ENCODE measurements at places on chromosomes 16 and 17.

DNA sequence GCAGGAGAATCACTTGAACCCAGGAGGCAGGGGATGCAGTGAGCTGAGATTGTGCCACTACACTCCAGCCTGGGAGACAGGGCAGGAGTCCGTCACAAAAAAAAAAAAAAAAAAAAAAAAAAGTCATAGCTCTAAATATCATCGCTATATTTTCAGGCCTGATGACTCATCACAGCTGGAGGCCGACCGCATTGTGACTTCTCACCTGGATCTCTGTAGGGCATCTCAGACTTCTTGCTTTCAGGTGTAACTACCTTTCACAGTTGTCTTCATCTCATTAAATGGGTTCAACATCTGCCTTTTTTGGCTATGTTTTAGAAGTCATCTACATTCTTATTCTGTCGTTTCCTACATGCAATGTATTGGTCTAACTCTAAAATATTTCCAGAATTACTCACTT, 353.1 kb upstream of the MON1B start:
- no peak for DNase-seq

GRCh38 chr16:87964049-87964659, 12.9 kb downstream of the BANP start:
- DNase-seq: no peak

- DNase-seq: no peak
These were observed 37.3 kb upstream of the ELAC2 start for GRCh38 chr17:13055131-13055530.

DNA sequence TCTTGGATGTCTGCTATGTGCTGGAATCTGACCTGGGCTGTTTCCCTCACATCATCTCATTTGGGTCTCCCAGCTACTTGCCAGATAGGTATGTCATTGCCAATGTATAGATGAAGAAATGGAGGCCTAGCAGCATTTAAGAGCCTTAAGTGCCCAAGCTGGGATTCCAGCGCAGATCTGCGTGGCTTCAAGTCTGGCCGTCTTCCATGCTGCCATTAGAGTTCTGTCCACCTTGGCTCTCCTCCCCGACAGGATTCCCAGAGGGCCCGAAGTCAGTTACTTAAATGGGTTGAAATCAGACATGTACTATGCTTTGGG, 33.0 kb upstream of the CCR7 start:
- no peak for DNase-seq

- no peak for DNase-seq
These were observed 190.0 kb upstream of the CIBAR2 start for GRCh38 chr16:85302018-85302847.

DNA sequence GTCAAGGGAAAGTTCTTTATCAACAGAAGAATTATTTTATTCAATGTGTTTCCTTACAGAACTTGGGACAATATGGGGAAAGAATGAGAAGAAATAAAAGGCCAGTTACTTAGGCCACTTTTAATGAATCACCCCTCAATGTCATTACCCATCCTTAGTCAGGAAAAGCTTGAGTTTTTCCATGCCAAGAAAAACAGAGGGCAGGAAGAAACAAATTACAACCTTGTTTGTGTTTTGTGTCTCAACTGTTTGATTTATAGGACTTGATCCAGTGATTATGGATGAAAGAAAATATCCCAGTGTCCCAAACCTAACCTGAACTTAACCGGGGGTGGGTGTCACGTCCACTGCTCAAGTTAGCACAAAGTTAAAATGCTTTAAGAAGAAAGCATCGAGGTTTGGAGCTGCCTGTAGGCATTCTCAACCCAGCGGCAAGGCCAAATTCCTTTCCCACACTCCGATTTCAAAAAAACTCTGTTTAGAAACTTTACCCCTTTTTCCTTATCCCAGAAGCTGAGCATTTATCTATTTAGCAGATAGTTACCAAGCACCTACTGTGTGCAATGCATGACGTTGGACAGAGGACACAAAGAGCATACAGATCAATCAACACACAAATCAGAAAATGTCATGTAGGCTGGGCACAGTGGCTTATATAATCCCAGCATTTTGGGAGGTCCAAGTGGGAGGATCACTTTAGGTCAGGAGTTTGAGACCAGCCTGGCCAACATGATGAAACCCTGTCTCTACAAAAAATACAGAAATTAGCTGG, 14.0 kb upstream of the CYB5B start:
- no peak for DNase-seq

DNA sequence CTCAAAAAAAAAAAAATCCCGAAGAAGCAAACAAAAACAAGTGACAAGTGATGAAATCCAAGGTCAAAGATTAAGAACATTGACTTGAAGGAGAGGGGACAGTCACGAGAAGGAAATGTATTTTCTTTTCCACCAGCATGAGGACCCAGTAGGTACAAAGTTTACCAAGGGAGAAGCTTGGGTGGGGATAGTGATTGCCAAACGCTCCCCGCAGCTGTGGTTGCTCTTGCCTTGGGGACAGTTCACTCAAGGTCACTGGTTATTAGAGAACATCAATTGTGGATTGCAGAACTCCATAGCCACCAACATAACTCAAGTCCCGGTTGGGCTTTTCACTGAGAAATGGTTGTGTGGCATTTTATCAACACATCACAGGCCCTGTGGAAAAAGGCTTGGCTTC, 27.0 kb downstream of the RSL1D1 start:
- DNase-seq: no peak

GRCh38 chr16:71499775-71500364, 10.7 kb upstream of the ZNF19 start:
- no peak for DNase-seq

- DNase-seq: no peak
These were observed 41.1 kb upstream of the TANGO6 start for GRCh38 chr16:68802190-68802589.

GRCh38 chr16:57991551-57992059, 8.9 kb downstream of the ZNF319 start:
- no peak for DNase-seq

DNA sequence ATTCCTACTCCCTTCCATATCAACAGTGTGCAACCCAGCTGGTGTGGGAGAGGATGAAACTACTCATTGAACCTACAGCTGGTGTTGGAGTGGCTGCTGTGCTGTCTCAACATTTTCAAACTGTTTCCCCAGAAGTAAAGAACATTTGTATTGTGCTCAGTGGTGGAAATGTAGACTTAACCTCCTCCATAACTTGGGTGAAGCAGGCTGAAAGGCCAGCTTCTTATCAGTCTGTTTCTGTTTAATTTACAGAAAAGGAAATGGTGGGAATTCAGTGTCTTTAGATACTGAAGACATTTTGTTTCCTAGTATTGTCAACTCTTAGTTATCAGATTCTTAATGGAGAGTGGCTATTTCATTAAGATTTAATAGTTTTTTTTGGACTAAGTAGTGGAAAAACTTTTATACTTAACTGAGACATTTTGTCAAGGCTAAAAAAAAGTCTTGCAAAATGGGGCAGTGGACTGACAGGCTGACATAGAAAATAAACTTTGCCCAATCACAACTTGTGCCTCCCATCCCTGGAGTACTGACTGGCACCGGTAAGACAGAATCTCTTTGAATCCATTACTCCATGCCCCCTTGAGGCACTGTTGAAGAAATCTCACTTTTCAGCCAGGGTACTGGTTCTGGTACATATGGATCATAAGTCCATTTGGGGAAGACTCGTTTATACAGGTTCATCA, 12.5 kb downstream of the TSR1 start:
- DNase-seq: no peak

DNA sequence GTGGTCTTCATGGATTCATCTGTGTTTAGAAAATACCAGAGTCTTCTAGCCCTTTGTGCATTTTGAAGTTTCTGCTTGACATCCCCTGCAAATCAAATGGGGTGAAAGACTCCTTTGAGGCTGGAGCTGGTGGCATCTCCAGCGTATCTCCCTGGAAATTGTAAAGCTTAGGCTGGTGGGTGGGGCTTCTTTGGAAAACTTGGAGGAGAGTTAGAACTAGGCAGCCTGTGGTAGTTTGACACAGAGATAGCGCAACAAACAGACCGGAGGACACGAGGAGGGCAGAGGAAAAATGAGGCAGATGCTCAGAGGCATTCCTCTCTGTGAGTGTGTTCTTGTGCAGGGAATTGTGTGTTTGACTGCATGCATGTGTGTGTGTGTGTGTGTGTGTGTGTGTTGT, 116.3 kb downstream of the IRX5 start:
- DNase-seq: no peak

DNA sequence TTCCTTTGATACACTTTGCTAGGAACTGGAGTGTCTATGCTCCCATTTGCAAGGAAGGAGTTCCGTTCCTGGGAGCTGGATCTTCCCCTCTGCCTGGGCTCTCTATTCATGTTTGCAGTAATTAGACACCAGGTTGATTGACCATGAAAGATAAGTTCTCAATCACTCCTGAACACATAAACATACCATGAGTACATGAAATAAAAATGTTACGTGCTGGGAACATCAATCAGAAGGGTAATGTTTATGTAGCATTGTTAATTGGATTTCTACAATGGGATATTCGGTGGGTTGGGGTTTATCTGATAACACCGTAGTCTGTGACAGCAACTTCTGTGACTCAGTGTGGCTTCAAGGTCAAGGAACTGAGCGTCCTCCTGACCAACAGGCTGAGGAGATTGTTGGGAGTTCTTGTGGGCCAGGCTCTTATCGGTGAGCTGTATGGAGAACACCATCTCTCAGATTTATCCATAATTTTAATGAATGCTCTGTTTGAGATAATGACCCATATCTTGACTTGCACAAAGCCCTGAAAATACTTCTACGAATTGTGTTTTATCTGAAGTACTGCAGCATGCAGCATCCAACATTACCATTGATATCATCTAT, 136.4 kb downstream of the NPIPB5 start:
- DNase-seq: no peak

DNA sequence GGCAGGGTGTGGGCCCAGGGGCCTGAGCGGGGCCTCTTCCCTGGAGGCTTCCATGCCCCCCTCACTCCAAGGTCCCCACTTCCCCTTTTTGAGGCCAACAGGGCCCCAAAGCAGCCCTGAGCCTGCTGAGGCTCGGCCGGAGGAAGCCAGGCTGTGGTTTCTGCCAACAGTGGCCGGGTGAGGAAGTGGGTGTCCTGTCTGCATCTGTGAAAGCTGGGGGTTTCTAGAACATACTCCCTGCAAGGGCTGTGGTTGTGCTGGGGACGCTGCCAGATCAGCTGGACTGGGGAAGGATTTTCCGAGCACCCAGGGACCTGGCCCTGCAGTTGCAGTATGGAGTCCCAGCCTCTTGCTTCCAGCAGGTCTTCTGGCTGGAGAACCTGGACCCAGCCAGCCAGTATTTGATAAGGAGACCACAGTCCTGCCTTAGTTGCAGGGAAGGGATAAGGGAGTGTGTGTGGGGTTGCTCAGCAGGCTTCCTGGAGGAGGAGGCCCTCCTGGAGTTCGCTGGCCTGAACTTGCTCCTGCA, 15.7 kb downstream of the ADCY7 start:
- peak; percentile 38 for DNase-seq

GRCh38 chr17:17528696-17529652, 32.8 kb upstream of the RASD1 start:
- DNase-seq: no peak

DNA sequence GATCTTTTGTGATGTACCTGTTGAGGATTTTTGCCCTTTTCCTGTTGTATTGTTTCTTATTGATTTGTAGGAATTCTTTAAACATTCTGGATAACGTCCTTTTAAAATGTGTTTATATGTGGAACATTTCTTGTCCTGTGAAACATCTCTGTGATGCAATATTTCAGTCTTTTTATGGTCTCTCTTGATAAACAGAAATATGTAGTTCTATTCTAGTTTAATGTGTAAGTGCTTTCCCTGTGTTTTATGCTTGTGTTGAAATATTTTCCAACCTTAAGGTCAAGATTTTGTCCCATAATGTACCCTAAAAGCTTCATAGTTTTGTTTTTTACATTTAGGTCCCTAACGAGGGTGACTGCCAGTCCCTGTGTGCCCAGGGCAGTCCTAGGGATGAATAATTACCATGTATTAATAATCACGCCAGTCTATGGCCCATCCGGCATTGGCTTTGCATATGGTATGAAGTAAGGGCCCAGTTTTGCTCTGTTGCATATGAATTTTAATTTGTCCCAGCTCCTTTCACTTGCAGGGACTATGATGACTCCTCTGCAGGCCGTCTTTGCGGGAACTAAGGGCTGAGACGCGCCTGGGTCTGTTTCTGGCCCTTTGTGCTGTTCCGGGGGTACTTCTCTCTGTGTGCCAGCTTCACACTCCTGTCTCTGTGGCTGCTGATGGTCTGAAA, 44.2 kb downstream of the RPTOR start:
- no peak for DNase-seq

GRCh38 chr16:86457501-86458148, 52.7 kb upstream of the FOXF1 start:
- no peak for DNase-seq

- DNase-seq: no peak
These were observed 154.8 kb downstream of the SLC39A11 start for GRCh38 chr17:72937707-72938106.

DNA sequence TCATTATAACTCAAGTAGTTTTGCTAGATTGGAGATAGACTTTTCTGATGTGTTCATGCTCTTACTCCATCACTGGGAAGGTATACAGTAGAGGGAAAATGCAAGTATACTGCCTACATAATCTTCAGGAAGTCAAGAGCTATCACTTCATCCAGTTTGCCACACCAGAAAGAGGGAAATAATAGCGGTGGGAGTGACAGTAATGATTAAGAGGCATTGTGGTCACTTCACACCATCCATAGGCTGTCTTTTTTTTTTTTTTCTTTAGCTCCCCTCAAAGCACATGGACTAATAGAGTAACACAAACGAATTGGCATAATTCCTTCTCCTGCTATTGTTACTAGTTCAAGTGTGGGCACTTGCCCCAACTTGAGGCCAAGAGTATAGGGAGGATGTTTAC, 28.4 kb upstream of the HLF start:
- no peak for DNase-seq

DNA sequence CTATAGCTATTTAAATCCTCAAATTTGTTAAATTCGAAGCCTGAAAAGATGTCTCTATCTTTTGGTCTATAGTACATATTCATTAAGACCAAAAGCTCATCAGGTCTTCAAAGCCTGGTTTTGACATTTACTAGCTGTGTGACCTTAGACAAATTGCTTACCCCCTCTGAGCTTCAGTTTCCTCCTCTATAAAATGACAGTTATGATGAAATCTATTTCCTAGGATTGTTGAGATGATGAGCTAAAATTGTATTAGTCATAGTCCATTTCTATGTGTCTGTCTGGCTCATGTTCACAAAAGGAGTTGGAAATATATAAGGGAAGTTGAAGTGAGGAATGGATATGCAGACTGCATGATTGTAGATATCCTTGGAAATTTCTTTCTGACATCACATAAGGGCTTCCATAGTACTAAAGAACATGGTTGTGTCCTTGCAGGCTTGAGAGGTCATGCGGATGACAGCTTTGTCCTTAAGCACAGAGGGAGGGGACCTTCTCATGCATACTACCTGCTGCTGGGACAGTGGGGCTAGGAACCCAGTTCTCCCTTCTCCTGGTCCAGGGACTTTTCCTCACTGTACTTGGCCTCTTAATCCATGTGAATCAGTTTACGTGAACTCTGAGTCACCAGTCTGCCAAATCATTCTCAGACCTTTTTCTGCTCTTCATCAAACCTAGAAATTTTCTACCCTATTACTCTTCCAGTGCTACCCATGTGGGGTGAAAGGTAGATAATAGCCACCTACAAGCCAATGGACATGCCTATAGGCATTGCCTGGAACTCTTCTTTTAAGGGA, 487.5 kb upstream of the SALL1 start:
- no peak for DNase-seq
